ENCODE measurements at places on chromosomes 7 and 10. TPM values are rescaled to one million over a fixed set of nuclear protein-coding genes. Genes with fewer than 3 reads are reported as not detected.

- DNase-seq = no peak
These were observed 698.3 kb downstream of the PARD3 start for GRCh38 chr10:34116681-34117271.

DNA sequence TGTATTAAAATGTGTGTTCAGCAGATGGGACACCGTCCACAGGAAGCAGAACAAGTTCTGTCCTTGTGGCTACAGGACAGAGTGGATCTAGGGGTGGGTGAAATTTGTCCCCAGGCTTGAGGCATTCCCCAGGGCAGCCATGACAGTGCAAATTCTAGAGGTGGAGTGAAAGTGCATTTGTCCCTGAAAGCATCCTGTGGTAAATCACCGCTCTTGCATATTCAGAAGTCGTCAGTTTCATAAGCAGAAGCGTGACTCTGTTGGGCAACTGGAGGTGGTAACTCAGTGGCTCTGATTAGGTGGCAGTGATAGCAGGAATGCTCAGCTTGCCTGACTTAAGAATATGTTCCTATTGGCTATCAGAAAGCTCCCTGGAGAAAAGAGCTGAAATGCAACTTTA lies 96.6 kb downstream of the SNX10 start:
- no peak for DNase-seq

- DNase-seq = no peak
These were observed 85.0 kb downstream of the KMT2E start for GRCh38 chr7:105098863-105099515.

GRCh38 chr7:74173074-74173473 lies 1.1 kb upstream of the EIF4H start:
- no peak for DNase-seq

GRCh38 chr7:82700741-82701140 lies 257.2 kb upstream of the CACNA2D1 start:
- no peak for DNase-seq

CYP2C19 gene
- not detected for total RNA-seq

MYL10 gene
- total RNA-seq = not detected

ACHE gene
- 8.8 TPM for total RNA-seq

COL28A1 gene
- total RNA-seq = 0.13 TPM

BBS9 gene
- total RNA-seq = 3.1 TPM

FBXL15 gene
- 25.4 TPM for total RNA-seq

MOGAT3 gene
- total RNA-seq = not detected

Data from K562 (cell line).